ENCODE measurements at places on chromosomes 7 and 10.

- DNase-seq: no peak
Observed at GRCh38 chr7:77409005-77409738, 7.0 kb downstream of the GSAP start.

GRCh38 chr10:116719804-116720203, 22.6 kb downstream of the HSPA12A start:
- no peak for DNase-seq

GRCh38 chr10:21715531-21716195, 181.6 kb downstream of the MLLT10 start:
- DNase-seq: no peak

DNA sequence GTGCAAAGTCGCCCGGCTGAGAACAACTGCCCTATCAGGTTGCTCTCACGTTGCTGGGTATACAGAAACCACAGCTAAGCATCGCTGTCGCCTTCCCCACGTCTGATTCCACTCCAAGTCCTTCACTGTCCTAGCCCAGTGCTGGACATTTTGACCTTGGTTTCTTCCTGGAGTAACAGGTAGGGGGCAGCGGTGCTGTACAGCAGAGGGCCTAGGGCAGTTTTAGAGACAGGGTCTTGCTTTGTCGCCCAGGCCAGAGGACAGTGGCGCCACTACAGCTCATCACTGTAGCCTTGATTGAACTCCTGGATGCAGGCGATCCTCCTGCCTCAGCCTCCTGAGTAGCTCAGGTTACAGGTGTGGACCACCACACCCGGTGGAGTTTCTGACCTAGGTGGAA, 2.6 kb downstream of the CLDN15 start:
- DNase-seq: no peak

DNA sequence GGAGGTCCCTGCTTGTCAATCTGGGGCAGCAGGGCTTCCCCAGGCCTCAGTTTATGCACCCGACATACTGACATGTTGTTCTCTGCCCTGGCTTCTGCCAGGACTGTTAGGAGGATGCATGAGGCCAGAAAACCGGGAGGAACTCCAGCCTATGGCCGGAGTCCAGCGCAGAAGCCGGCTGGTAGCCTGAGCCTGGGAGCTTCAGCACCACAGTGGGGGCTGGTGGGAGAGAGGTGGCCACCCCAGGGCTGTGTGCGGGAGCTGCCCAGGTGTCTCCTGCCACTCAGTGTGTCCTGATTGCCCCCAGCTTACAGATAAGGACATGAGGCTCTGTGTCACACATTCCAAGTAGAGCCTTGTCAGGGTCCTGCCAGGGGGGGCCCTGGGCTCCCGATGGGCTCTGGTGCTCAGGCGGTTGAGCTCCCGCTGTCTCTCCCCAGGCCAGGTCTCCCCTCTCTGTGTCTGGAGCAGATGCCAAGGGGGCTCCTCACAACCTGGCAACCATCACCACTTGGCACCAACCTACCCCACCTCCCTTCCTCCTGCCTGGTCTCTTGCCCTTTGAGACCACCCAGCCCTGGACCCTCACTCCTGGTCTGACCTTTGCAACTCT, 32.3 kb downstream of the PPIF start:
- peak; percentile 69 for DNase-seq

- DNase-seq: no peak
Observed at GRCh38 chr10:48792121-48792520, 107.4 kb downstream of the WDFY4 start.

DNA sequence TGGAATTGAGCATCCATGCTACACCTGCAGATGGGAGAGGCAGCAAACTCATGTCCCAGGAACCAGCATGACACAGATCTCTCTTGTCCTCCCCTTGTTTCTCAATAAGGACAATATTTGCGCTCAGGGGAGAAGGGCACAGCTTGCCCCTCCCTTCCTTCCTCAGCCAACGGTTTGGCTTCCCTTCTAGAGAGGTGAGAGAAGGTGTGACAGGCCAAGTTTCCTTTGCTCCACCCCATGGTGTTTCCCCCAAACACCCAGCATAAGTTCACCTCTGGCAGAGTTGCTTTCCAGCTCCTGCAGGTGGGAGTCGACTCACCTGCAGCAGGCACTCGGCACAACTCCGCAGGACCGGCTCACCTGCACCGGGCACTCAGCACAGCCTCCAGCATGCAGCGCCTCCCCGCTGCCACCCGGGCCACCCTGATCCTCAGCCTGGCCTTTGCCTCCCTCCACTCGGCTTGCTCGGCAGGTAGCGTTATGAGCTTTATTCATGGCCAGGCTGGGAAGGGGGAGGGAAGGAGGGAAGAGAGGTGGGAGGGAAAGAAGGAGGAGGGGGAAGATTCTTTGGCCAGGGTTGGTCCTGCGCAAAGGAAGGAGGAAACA, at the start of the genes ATP6V0A4 and TMEM213:
TSS of gene ATP6V0A4 (minus strand) at position 482 of the 606 bp plus-strand sequence. CDS start 26,949 bp downstream, outside the sequence.
TSS of gene TMEM213 (plus strand) at position 280 of the 606 bp plus-strand sequence. CDS start at position 391, 111 bp downstream.
- DNase-seq: no peak

- no peak for DNase-seq
Observed at GRCh38 chr10:51366044-51366443, 291.8 kb downstream of the PRKG1 start.

DNA sequence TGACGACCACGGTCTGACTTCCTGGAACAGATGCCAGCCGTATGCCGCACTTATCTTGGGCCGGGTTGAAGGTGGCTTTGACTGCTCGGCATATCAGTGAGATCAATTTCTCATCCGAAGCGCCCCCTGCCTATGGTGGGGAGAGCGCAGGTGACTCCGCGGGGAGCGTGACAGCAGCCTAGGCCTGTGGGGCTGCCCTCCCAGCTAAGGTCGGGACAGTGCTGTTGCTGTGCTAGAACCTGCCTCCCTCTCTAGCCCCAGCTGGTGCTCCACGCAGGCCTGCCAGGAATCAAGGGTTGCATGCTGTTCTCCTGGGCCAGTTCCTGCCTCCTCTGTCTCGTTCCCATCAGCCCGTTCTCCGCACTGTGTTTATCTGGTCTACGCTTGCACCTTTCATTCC, 49.8 kb downstream of the PODXL start:
- DNase-seq: no peak

DNA sequence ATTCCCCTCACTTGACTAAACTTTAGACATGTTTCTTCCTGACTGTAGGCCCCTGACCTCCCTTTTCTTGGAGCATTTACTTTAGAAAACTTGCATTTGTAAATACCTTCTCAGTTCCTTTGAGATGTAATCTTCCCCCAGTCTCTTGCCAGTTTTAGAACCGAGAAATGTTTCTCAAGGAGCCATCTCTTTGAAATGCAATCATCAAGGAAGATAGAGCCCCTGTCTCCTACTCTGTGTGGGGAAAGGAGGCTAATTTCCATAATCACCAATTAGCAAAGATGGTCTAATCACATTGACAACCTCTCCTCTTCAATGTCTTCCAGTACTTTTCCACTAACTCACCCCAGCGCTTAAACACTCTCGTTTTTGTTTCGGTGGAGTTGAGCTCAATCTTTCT, 70.0 kb upstream of the SMIM30 start:
- no peak for DNase-seq

- DNase-seq: no peak
Observed at GRCh38 chr10:50336140-50336539, 84.8 kb upstream of the ASAH2 start.

GRCh38 chr10:5779730-5780129, 33.5 kb downstream of the GDI2 start:
- DNase-seq: no peak

DNA sequence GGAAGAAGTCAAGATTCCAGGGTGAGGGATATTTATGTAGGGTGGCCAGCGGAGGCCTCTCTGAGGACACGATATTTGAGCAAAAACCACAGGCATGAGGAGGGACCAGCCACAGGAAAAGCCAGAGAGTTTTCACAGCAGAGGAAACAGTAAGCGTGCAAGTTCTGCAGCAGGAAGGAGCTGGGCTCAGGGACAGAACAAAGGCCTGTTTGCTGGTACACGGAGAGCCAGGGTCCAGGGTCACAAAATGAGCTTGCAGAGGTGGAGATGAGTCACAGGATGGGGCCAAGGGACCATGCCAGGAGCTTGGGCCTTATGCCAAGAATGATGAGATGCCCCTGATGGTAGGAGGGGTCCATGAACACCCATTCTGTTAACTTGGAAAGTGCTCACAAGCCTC, 283.5 kb downstream of the PLXNA4 start:
- no peak for DNase-seq

DNA sequence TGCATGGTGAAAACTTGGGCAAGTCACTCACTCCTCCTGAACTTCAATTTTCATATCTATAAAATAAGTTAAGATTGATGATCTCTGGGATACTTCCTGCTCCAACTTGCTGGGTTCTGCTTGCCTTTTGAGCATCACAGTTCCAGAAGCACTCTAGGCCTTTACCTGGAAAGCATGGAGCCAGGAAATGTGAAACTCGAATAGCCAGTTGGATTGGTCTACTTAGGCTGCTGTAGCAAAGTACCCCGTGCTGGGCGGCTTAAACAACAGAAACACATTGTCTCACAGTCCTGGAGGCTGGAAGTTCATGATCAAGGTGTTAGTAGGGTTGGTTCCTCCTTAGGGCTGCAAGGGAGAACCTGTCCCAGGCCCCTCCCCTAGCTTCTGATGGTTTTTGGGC, 64.5 kb downstream of the NAMPT start:
- no peak for DNase-seq

GRCh38 chr10:124619195-124619594, 125.0 kb downstream of the FAM53B start:
- DNase-seq: no peak

DNA sequence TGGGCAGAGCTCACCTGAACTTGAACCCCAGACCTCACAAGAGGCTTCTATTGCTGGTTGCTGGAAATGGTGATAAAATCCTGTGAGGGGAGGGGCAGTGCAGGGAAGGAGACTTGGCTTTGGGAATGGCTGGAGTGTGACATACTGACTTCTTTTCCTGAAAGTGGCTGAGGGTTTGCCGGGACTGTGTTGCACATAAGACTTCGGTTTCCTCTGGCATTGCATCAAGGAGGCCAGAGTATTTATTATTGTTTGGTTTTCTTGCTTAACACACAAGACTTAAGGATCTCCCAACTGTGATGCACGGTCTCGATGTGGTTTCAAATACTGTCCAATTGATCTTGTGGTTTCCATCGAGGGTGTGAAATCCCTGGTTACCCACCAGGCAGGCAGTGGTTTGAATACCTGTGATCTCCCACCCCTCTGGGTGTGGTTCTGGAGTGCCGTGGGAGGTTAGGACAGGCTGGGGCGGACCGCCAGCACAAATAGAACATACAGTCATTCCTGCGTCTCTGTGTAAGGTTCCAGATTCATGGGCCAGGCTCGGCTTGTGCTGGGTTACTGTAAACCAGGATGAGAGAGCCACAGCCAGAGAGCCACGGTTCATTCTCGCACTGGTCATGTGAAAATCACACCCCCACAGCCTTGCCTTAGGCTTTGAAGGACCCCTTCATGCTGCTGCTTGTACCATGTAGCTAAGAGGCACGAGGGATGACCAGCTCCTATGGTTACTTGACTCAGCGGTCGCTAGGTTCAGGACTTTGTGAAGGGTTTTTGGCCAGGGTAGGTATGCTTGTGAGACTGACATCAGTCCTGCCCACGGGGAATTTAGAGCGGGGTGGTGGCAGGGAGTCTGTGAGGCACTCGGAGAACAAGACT, 39.2 kb downstream of the WBP1L start:
- DNase-seq: peak; percentile 70

DNA sequence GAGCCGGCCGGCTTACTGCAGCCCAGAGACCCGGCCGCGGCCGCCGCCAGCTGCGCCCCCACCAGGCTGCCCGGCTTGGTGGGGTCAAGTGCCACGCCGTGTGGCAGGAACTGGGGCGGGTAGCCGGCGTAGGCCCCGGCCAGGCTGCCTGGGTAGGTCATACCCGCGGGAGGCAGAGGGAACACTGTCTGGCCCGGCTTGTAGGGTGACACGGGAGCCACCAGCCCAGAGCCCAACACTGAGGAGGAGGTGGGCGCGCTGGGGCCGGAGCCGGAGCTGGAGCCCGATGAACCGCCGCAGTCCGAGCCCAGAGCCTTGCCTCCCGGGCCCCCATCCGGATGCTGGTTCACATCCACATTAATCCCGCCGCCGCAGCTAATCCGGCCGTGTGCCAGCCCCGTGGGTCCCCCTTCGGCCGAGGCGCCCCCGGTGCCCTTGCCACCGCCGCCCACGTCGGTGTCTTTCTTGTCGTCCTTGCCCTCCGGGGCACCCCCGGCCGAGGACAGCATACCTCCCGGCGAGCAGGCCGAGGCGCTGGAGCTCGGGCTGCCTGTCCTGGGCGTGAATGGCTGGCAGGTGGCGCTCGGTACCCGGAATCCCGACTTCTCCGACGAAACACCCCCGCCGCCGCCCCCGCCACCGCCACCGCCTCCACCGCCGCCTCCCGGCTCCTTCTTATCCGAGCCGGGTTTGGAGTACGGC, 2.0 kb downstream of the ZNF503 start:
- DNase-seq: peak; percentile 91

GRCh38 chr7:65902306-65902705, 29.4 kb downstream of the VKORC1L1 start:
- no peak for DNase-seq

DNA sequence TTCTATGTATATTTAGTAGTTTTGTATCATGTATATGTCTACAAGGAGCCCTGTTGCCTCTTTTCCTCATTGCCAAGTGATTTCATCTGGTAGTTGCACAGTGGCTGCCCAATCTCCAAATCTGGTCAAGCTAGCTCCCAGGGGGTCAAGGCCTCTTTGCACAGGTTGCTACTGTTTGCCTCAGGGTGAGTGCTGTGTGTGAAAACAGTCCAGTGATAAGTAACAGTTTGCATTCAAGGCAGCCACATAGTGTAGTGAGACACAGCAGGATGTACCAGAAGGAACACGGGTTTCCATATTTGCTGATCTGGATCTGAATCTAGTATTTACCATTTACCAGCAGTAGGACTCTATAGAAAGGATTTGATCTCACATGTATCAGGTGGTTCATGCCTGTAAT, 13.3 kb upstream of the EPC1 start:
- no peak for DNase-seq

- DNase-seq: no peak
Observed at GRCh38 chr10:66792441-66792840, 133.4 kb upstream of the LRRTM3 start.

DNA sequence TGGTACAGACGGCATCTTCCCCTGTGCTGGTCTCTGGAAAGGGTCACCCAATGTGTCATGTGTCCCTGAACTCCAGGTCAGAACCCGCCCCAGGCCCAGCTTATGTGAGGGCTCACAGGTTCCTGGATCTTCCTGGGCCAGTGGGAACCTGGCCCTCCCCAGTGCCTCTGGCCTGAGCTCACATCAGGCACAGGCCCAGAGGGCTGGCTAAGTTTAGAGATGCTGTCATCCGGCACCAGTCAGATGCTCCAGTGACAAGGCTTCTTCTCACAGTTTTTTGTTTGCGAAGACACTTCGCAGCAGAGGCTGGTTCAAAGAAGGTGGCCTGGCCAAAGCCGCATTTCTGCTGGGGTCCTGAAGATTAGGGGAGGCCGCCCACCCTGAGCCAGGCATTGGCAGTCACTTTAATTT, 11.8 kb downstream of the CAMK2B start:
- no peak for DNase-seq

GRCh38 chr10:11689945-11690736, 52.0 kb upstream of the ECHDC3 start:
- DNase-seq: no peak

Data from right forelimb (tissue), 1 donor.